Smooth muscle cell of the umbilical artery (primary cell): ENCODE measurements at places on chromosomes 7 and 10. TPM values are rescaled to one million over a fixed set of nuclear protein-coding genes. Genes with fewer than 3 reads are reported as not detected.

Gene RADIL
- 0.30 and 1.2 TPM in 2 replicates for total RNA-seq

Gene TSPAN15
- 10.1 and 35.0 TPM in 2 replicates for total RNA-seq

Gene GIMAP2
- total RNA-seq, result under 0.01 TPM in 1 of 2 replicates, not detected in the other

Gene OR2A12
- not detected in 2 replicates for total RNA-seq

Gene ACTL6B
- not detected in 2 replicates for total RNA-seq

Gene SEMA4G
- total RNA-seq, result 1.2 and 1.4 TPM in 2 replicates

Gene CPXM2
- total RNA-seq, result 3.6 and 6.8 TPM in 2 replicates

Gene CADPS2
- total RNA-seq, result 8.6 and 23.5 TPM in 2 replicates

Gene SUN3
- not detected in 2 replicates for total RNA-seq

Gene HDAC9
- total RNA-seq, result 3.3 and 18.0 TPM in 2 replicates

Gene CDK5
- total RNA-seq, result 21.5 and 34.1 TPM in 2 replicates

Gene POMZP3
- total RNA-seq, result 0.88 and 4.8 TPM in 2 replicates

Gene CTAGE15
- not detected in 2 replicates for total RNA-seq
